ENCODE measurements at places on chromosomes 6 and 20. TPM values are rescaled to one million over a fixed set of nuclear protein-coding genes. Genes with fewer than 3 reads are reported as not detected.
A peak's percentile ranks its signal among the peaks of the same experiment; 100 is the strongest.

DNA sequence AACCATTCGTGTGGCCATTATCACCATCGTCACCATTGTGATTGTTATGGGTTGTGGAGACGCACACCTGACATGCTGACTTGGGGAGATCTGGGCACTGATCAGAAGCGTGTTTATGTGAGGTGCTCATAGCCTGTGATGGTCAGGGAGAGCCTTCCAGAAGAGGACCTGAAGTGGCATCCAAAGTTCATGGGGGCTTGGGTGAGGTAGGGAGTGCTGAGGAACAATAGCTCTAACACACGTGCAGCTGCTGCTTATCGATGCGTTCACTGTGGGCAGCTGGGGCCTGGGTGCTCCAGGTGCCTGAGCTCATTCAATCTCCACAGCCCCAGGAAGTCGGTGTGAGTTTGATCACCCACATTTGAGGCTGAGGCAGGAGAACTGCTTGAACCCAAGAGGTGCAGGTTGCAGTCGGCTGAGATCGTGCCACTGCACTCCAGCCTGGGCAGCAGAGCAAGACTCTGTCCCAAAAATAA, 227.3 kb downstream of the PREX1 start:
- peak; percentile 3 for DNase-seq

DNA sequence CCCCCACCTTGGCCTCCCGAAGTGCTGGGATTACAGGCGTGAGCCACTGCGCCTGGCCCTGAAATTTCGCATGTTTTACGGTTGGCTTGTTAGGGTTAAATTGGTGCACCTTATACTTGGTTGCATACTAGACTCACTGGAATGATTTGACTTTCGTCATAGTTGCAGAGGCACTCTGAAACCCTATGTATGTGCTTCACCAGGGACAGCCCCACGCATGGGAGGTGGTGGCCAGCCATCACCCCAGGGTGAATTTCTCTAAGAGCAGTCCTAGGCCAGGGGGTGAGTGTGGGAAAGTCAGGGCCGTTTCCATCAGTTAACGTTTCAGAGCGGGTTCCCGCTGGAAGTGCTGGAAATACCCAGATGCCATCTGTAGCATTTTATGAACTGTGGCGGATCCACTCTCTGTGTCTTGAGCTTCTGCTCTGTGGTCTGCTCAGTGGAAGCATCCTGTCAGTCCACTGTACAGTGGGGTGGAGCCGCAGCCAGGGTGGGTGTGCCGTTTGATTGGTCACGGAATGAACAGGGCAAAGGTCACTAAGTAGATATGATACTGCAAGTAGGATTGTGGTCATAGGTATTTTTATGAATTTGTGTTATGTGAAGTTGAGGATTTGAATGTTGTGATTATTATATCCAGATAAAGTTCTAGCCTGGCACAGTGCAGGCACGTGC, 13.2 kb downstream of the DNAJC5 start:
- peak; percentile 80 for DNase-seq

DNA sequence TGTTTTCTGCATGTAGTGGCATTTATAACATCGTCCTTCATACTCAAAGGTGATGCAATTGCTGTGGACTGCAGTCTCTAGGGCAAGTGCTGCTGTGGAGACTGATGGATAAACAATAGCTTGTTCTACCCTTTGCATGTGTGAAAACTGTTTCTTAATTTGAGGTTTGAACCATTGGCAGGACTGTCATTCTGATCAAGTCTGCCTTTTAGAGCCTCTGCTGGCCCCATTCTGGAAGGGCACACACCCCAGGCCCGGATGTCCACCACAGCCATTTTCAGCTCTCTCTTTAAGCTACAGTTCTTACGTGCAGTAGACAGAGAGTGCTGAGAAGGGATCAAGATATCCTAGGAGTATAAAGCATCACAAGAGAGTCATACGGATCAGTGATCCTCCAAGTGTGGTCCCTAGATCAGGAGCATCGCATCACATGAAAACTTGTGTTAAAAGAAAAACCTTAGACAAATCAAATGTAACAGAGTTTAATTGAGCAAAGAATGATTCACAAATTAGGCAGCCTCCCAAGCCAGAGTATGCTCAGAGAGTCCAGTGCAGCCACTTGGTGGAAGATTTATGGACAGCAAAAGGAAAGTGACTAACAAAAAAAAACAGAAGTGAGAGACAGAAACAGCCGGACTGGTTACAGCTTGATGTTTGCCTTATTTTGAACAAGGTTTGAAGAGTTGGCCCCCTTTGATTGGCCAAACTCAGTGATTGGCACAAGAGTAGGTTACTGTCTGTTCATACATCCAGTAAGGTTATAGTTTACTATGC, 52.0 kb downstream of the FRK start:
- DNase-seq = no peak

DNA sequence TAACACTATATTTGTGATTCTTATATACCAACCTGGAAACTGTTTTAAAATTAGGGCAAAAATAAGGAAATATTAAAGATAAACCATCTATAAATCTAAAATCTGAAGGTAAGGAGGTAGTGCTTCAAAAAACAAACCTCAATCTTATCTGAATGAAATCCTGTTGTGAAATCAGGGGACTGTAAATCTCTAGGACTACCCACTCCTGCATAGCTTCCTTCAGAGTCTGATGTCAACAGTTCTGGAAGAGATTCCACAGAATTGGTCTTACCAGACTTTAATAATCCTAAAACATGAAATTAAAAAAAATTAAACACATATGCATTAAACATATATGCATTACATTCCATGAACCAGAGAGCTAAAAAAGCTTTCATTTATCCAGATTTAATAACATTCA, 51.4 kb downstream of the IBTK start:
- no peak for DNase-seq

DNA sequence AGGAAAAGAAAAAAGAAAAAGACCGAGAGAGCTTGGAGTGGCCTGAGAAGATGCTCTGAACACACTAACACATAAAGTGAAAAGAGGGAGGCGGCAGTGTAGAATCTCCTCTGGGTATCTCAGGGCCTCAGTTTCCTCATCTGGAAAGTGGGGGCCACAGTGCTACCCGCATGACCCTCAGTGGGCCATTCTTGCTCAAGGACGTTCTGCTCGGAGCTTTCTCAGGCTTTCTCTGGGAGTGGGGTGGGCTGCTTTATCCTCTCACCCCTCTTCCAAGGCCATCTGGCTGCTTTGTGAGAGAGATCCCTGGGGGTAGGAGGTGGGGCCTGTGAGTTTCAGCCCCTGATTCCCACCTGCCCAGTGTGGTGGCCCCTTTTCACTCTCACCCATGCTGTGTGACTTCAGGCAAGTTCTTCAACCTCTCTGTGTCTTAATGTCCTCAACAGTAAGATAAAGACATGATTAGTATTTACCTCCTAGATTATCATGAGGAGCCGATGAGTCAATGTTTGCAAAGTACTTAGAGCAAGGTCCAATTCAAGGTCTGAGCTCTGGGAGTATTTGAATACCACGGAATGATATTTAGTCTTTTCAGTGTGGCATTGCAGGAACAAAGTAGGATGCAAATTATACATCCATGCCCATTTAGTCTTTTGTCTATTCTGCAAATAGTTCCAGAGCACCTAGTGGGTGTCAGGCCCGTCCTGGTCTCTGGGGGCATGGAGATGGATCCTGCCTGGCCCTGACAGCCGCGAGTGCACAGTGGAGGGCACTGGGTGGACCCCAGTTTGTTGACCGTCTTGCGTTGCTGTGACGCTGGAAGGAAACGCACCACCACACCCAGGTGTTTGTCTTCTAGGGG, 34.3 kb downstream of the SRC start:
- DNase-seq = no peak

GRCh38 chr6:41939176-41939847, 2.3 kb downstream of the CCND3 start:
- peak; percentile 29 for DNase-seq

DNA sequence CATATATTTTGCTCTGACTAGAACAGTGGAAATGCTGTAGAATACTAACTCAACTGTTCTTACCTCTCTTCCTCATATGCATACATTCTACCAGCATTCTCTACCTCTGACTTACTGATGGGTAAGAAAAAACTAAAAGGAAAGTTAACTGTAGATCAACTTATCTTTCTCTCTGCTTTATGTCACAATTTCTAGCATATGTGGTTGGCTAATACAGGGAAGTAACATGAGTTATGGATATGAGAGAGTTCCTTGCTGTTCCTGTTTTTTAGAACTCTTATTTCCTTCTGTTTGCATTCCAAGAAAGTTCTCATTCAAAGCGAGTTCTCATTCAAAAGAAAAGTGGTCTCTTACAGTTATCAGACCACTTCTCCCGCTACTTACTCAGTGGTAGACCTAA, 226.8 kb upstream of the SGK1 start:
- DNase-seq = no peak

GRCh38 chr6:44642349-44642748, 254.8 kb downstream of the CDC5L start:
- DNase-seq = no peak

GRCh38 chr6:110542311-110543024, 66.1 kb upstream of the SLC22A16 start:
- DNase-seq = no peak

Gene TREM1
- not detected for total RNA-seq

Measured in transverse colon (tissue), 4 donors.